ENCODE measurements at places on chromosomes 11 and 22.

DNA sequence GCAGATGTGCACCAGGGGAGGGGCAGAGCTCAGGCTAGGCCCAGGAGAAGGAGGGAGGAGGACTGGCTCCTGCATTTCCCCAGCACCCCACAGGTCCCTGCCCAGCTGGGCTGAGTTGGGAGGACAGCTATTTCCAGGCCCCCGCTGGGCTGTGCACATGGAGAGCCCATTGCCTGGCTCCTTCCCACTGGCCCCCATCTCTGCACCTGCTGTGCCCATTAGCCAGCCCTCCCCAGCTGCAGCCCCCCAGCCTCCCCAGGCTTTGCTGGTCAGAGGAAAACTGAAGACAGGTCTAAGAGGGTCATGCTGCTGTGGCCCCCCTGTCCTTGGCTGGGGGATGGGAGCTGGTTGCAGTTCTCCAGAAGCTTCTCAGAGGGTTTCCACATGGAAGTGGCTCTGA lies 81.8 kb upstream of the SHANK2 start:
- DNase-seq, result no peak

GRCh38 chr11:98495016-98495415 lies 525.7 kb upstream of the CNTN5 start:
- no peak for DNase-seq

DNA sequence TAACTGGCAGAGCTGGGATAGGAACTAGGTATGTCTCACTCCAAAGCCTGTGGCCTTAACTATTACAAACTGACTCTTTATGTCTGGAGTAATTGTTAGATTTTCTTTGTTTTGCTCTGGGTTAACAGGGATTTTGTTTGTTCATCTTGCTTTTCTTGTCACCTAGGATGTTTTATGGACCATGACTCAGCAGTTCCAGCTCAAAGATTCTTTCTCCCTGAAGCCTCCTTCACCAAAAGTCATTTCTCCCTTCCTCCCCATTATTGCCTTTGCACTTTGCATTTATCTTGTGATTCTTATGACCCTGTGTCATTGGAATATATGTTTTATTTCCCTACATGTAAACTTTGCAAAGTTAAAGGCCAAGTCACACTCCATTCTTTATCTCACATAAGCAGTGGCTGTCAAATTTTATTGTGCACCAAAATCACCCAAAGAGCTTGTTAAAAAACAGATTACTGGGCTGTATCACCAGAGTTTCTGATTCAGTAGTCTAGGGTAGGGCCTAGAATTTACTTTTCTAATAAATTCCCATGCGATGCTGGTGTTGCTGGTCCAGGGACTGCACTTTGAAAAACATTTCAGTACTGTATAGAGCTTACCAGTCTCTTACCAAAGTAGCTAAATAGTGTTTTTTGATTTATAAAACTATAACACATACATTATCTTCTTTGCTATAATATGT lies 327.7 kb downstream of the DLG2 start:
- no peak for DNase-seq

DNA sequence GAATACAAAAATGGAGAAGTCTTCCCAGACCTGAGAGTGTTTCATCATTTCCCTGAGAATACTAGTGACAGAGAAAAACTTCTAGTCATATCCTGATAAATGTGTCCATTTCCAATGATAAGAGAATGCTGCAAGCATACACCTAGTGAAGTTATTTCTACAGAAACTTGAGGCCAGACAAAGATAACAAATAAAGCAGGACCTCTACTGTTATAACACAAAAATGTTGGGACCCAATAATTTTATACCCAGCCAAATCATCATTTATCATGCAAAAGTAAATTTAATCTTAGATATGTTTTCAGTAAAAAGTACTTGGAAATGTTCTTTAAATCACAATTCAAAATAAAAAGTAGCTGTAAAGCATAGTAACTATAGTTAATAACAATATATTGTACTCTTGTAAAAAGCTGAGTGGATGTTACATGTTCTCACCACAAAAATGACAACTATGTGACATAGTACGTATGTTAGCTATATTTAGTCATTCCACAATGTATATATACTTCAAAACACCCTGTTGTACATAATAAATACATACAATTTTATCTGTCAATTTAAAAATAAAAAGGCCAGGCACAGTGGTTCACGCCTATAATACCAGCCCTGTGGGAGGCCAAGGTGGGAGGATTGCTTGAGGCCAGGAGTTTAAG lies 12.6 kb downstream of the RRAS2 start:
- no peak for DNase-seq

DNA sequence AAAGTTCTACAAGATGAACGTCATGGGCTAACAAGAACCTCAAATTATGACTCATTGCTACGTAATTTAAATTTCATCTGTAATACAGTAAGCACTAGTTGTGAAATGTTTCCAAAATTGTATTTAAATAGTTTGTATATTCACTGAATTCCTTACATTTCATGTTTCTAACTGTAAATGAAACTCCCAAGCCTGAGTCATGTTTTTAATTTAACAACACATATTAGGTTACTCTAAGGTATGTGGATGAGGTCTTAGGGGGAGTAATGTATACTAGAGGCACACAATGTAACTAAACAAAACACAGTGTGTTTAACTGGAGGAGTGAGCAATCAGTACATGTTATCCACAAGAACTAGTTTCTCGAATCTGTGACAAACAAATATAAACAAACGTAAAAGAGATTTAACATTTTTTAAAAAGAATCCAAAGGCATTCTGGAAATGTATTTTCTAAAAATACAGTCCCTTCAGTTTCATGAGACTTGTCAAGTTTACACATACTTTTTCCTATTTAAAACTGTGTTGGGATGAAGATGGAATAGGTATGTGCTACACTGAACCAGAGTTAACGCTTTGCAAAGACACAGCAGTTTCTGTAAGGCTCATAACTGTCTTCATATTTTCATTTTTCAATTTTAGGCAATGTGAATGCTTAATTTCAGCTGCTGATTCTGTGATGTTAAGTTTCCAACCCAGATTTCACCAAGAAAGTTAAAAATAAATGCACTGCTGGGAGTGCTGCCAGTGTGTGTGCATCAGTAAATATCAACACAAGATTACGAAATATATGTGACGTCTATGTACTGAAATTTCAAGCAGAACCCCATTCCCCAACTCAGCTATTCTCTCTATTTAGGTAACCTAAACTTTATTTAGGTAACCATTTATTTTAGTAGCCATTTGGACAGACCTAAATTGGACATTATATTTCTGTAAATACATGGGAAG lies 52.6 kb downstream of the PITPNB start:
- no peak for DNase-seq

GRCh38 chr11:128660947-128661346 lies 32.9 kb upstream of the FLI1 start:
- no peak for DNase-seq

- no peak for DNase-seq
Observed at GRCh38 chr11:45365961-45366618, 79.9 kb upstream of the SYT13 start.

- no peak for DNase-seq
Observed at GRCh38 chr11:92216789-92217188, 7.8 kb upstream of the FAT3 start.

DNA sequence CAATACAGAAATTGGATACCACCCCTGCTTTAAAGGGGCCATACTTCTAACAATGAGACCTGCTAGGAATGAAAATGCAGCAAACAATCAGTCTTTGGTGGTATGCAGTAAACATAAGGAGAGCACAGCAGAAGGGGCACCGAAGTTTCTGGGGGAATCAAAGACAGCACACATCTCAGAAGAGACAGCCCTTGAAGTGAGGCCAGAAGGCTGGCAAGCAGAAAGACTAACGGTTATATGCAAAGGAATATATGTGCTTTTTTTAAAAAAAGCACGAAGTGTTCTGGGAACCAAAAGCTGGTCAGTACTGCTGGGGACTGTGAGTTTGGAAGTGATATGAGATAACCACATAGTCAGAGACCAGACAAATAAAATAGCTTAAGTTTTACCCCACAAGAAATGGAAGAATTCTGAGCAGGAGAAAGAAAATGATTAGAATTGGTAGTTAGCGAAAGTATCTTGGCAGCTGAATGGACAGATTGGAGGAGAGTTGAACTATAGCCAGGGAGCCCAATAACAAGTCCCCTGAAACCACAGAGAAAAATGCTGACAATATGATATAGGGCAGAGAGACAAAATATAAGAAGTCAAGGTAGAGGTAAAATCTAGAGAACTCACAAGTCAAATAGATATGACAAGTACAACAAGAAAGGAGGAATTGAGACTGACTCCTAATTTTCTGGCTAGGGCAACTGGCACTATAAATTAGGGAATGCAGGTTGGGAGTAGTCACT lies 125.7 kb downstream of the MRTFA start:
- no peak for DNase-seq

DNA sequence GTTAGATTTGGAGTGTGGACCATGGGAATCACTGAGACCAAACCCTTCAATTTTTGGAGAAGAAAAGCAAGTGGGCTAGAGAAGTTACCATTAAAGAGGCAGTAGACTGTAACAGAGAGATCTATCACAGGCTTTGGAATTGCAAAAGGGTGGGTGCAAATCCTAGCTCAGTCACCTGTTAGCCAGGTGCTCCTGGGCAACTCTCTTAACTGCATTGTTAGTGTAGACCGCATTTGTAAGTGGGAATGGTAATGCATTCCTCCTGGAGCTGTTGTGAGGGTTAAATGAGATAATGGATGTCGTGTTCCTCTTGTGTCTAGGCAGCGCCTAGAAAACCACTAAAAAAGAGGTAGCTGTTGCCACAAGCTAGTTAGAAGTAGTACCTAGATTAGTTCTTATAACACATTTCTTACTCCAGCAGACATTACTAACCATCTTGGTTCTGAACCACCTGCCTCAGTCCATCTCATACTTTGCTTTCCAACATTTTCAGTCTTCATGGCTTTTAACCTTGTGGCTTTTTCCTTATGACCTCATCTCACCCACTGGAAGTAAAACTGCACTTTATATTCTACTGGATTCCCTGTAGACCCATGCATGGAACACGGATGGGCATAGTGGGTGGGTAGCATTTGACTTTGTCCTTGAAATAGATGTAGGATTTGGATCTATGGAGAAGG lies 153.0 kb downstream of the HIPK3 start:
- no peak for DNase-seq

DNA sequence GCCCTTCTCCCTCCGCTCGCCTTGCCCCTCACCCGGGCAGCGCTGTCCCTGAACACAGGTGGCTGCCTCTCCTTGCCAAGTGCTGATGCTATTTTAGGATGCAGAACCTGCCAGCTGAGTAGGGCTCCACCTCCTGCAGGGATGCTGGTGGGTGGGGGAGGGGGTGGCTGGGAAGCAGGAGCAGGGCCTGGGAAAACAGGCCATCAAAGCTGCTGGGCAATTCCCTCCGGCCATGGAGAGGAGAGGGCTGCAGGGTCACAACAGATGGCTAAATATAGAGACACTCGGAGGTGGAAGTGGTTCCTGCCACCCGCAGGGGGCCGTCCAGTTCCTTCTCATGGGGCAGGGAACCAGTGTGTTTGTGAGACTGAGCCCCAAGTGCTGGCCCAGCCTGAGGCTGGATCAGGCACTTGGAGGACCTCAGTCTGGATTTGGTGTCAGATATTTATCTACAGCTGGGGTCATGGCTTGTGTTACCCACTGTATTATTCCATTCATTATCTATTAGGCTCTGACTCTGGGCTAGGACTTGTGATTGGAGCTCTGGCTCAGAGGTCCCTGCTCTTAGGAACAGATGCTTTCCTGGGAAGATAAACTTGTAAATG lies 59.6 kb downstream of the LRRC32 start:
- DNase-seq, result no peak

DNA sequence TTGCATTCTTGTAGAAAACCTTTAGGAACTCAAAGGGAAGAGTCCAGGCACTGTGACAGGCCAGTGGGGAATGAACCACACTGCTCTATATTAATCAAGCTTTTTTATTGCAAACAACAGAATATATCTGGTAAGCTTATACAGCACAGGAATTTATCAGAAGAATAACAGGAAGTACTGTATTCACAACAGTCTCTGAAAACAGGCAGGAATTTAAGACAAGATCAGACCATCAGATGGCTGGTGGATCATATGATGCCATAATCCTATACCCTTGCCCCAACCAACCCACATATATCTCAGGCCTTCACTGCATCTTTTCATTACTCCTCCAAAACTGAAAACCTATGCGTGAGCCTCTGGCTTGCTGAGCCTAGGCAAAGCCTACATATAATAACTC lies 1.0 kb upstream of the HTATIP2 start:
- no peak for DNase-seq

GRCh38 chr11:84173078-84173477 lies 886.9 kb upstream of the CCDC90B start:
- no peak for DNase-seq

DNA sequence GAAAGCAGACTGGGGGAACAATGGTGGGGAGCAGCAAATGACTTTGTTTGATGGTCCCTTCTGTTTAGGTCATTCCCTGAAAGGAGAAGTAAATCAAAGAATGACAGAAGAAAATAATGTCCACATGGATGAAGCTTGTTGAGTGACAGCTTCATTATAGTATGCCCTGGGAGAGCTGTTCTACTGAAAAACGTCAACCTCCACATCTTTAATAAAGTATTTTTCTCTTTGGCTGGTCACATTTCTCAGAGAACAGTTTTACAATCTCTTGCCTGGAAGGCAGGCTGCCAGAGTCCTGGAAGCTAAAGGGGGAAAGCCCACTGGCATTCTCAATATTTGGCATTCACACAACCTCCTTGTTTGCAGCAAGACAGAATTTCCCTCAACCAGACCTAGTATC lies 287.9 kb downstream of the SWAP70 start:
- no peak for DNase-seq

GRCh38 chr11:18294862-18295261 lies 27.1 kb downstream of the HPS5 start:
- DNase-seq, result no peak

DNA sequence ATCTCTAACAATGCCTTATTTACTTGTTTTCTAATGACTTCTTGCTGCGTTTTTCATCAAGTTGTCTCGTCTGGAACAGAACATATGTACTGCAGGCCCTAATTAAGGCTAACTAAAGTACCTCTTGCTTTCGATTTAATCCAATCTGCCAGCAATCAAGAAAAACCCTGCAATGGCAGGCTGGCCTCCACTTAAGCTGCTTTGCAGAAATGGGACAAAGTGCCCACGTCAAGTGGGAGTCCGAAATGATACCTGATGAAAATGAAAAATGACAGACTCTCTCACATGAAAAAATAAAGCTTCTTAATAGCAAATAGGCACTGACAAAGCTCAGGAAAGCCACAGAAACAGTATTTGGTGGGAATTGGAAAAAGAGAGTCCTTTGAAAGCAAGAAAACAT lies 1454.7 kb downstream of the FAM181B start:
- no peak for DNase-seq

- DNase-seq, result no peak
Observed at GRCh38 chr11:73155102-73155501, 13.0 kb upstream of the FCHSD2 start.

DNA sequence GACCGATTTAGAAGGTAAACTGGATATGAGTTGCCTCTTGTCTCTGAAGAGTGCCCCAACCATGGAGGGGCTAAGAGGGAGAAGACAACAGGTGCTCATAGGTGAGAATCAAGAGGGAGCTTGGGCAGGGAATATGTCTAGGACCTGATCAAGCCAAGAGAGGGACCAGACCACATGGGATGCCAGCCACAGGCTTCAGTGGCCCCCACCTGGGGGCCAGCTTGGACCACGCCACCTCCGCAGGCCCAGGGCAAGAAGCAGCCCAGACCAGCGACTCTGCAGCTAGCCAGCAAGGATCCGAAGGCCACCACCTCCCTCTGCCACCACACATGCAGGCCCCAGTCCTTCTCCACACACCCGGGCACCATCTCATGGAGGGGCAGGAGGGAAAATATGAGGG lies 92.5 kb upstream of the LDLRAD3 start:
- DNase-seq, result no peak

All from GM12892 (cell line).